Activated CD4-positive, alpha-beta T cell treated with anti-CD3 and anti-CD28 coated beads, Interleukin-2, amount 50 U/mL, for 48 hours (primary cell): ENCODE measurements at places on chromosomes 5 and 9.

DNA sequence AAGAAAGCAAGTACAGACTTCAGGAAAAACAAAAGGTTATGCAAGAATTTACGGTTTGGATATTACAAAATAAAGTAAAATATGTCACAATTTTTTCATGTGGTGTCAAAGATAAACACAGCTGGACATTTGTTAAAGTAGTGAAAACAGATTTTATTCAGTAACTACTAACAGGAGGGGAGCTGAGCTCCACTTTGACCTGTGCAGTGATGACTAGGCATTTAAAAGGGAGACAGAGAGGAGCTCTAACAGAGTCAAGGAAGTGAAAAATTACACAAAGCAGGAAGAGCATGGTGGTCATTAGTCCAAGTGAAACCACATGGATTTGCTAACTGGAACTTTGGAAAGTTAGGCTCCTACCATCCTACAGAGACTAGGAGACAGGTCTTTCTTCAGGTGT lies 263.6 kb upstream of the PCSK5 start:
- no peak for DNase-seq

DNA sequence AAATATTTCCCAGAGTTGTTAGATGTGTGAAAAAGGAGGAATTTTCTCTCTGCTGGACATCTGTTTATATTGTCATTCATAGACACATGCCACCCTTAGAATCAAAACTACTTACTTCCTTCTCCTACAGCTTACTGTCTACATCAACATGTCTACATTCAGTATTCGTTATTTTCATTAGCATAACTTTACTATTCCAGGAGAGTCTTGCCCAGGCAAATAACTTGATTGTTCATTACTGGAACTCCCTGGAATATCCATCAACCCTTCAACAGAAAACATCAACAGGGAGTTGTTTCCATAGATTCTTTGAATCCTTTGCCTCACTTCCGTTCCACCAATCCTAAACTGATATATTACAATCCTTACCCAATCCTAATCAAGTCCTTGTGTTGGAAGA lies 457.5 kb upstream of the ZNF608 start:
- DNase-seq = no peak

- DNase-seq = no peak
These were observed 320.1 kb downstream of the TRPM3 start for GRCh38 chr9:70801181-70801829.

DNA sequence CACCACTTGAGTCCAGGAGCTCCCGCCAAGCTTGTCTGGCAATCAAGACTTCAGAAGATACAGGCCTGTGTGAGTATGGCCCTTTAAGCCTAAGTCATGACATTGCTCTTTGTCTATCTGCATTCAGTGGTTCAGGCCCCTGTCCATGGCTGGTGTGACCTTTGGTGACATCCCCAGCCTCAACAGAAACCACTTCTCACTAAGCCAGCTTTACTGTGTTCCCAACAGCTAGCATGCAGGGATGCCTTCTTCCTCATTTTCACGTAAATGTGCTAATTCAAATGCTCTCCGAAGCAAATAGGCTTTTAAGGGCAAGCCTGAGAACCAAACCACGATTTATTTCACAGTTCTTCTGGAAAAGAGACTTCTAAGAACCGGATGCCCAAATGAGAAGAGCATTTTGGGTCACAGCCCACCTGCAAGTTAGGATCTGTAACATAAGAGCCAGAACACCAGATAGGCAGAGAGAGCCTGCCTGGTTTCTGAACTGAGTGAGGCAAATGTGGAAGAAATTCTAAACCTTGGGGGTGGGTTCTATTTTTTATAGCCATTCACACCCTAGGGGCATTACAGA lies 14.9 kb downstream of the CD180 start:
- DNase-seq = no peak

- no peak for DNase-seq
These were observed 492 bp downstream of the TENT2 start for GRCh38 chr5:79612667-79613198.

DNA sequence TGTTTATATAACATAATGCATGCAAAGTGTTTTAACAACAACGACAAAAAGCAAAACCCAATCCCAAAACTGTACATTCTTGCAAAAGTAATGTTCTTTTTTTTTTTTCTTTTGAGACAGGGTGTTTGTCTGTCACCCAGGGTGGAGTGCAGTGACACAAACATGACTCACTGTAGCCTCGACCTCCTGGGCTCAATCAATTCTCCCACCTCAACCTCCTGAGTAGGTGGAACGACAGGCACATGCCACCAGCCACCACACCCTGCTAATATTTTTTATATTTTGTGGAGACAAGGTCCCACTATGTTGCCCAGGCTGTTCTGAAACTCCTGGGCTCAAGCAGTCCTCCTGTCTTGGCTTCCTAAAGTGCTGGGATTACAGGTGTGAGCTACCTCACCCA lies 13.6 kb upstream of the HAVCR1 start:
- no peak for DNase-seq

- DNase-seq = no peak
These were observed 266.2 kb upstream of the ADAMTSL1 start for GRCh38 chr9:18207735-18208134.

DNA sequence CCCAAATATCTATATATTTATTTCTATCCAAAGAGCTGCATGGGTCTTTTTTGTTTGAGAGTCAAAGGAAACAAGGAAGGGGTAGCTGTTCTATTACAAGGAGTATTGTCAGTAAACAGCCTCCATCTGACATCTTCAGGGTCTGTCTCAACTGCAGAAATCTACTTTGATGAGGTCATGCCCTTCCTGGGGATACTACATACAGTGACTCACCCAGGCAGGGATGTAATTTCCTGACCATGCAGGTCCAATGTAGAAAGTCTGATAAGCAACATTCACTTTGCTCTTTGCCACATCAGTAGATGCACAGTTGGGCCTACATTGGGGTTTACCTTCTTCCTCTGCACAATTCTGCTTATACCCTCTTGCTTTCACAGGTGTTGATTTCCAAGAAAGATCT lies 165.5 kb downstream of the TLR4 start:
- no peak for DNase-seq

GRCh38 chr9:135857843-135858242 lies 49.5 kb downstream of the CAMSAP1 start:
- DNase-seq = no peak

DNA sequence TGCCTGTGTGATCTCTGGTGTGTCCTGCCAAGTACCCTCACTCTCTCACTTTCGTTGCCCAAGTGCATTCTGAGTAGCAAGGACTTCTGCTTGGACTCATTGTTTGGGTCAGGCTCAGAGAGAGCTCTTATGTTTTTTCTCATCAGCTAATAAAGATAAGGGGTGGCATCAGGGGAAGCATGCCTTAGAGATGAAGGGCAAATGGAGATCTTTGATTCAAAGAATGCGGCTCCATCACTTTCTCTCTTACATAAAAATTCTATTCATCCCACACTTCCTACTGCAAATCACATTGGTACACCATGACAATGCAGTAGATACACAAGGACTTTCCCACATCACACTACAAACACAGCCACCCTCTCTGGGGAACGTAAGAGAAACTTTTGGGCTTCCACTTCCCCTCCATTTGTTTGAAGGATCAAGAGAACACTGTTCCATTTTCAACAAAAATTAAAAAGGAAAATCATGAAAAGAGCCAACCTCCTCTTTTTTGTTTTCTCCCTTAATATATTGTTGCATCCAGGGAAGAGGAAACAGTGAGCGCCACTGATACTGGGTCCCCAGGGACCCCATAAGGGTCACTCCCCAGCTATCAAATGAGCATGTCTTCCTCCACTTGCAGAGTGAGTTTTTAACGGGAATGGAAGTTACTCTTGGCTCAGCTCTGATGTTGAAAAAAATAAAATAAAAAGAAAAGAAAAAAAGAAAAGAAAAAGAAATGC lies 73.0 kb downstream of the ZNF366 start:
- DNase-seq = no peak

DNA sequence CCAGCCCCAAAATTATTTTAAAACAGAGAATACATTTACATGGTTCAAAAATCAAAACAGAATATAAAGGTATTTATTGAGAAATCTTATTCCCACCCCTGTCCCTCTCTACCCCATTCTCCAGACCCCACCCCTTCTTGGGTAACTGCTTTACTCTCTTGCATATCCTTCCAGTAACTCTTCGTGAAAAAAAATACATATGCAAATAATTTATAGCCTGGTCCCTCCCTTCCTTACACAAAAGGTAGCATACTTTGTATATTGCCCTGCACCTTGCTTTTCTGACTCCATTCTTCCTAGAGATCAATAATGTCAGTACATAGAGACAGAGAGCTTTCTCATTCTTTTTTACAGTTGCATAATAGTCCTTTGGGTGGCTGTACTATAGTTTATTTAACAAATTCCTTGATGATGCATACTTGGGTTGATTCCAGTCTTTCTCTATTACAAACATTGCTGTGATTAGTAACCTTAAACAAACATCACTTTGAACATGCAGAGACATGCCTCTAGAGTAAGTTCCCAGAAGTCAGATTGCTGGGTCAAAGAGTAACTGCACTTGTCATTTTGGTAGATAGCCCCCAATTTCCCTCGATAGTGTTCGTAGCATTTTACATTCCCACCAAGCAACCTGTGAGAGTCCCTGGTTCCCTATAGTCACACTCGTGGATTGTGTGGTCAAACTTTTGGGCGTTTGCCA lies 47.9 kb downstream of the STOM start:
- DNase-seq = no peak

DNA sequence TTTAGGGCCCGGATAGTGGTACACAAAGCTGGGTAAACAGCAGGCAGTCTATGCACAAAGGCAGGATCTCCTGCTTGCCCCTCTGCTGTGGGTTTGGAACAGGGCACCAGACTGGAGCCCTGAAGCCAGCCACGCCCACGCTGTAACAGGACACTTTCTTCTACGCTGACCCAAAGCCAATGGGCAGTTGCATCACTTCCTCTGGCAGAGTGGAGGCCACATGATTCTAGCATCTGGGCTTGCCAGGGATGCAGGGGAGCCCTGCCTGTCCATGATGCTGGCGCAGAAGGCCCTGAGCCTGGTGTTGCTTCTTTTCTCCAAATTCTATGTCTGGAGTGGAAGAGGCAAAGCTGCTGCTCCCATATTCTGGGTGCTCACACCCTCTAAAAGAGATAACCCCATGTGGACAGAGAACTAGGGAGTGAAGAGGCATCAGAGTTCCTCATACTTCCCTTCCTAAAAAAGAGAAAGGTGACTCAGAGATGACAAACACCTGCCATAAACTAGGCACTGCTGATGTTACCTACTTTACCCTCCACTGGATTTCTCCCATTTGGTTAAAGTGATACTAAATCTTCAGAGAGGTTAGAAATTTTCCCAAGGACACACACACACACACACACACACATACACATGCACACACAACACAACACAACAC lies 260.3 kb upstream of the KLF4 start:
- no peak for DNase-seq

GRCh38 chr5:1543398-1544293 lies 19.9 kb upstream of the LPCAT1 start:
- no peak for DNase-seq

- no peak for DNase-seq
These were observed 263.4 kb downstream of the DEPDC1B start for GRCh38 chr5:60436518-60436917.

DNA sequence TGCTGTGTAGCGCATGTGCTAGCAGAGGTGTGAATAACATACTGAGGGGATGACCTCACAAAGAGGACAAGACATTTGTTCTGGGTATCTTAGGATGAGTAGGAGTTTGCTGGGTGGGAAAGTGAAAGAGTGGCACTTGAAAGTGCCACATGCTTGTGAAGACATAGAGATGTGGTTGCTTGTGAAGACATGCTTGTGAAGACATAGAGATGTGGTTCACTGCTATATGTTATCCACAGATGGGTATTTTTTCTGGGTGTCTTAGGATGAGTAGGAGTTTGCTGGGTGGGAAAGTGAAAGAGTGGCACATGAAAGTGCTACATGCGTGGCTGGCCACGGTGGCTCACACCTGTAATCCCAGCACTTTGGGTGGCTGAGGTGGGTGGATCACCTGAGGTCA lies 63.6 kb downstream of the MAST4 start:
- DNase-seq = no peak

- no peak for DNase-seq
These were observed 122.9 kb downstream of the KDM4C start for GRCh38 chr9:6880626-6881025.

- DNase-seq = peak; percentile 45
These were observed 132.2 kb downstream of the FBXO4 start for GRCh38 chr5:42057254-42057690.

GRCh38 chr9:121271368-121272341 lies 3.7 kb downstream of the GSN start:
- no peak for DNase-seq

GRCh38 chr9:114351932-114352331 lies 22.3 kb downstream of the ORM2 start:
- no peak for DNase-seq

DNA sequence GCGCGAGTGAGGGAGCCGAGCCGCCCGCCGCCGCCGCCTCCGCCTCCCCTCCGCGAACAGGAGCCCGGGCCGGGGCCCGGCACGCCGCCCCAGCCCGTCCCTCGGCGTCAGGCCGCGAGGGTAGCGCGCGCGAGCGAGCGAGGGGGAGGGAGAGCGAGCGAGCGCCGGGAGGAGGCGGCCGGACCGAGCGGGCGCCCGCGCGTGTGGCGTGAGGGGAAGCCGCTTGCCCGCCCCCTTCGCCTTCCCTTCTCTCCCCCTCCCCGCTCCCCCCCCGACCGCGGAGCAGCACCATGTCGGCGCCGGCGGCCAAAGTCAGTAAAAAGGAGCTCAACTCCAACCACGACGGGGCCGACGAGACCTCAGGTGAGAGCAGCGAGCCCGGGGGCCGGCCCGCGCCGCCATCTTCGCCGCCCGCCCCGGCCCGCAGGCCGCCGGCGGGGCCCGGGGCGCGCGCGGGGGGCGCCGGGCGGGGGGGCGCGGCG lies 312 bp downstream of the SET start:
- peak; percentile 54 for DNase-seq

GRCh38 chr5:57276353-57276752 lies 102.5 kb downstream of the GPBP1 start:
- DNase-seq = no peak

DNA sequence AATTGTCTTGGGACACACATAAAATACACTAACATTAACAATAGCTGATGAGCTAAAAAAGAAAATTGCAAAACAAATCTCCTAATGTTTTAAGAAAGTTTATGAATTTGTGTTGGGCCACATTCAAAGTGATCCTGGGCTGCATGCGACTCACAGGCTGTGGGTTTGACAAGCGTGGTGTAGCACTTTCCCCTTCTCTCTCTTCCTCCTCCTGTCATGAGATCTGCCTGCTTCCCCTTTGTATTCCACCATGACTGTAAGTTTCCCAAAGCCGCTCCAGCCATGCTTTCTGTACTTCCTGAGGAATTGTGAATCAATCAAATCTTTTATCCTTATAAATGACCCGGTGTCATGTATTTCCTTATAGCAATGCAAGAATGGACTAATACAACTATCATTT lies 178.0 kb downstream of the TLR4 start:
- no peak for DNase-seq

GRCh38 chr5:179504191-179504590 lies 46.2 kb upstream of the RUFY1 start:
- no peak for DNase-seq

- no peak for DNase-seq
These were observed 108.6 kb downstream of the PHF2 start for GRCh38 chr9:93684806-93685543.

DNA sequence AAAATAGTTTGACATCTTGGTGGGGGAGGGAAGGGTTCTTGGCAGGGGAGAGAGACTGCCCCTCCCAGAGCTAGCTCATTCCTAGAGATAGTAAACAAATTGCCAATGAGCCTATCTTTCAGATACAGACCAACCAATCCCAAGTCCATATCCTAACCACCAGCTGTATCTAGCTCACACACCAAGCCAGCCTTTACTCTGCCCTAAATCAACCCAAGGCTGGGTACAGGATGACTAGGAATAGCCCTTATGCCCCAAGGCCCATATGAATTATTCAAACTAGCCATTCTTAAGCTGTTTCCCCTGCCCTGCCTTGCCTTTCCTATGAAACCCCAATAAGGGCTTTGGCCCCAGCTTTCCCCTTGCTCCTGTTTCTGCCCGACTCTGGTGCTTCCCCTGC lies 281.3 kb upstream of the PANK3 start:
- DNase-seq = no peak
